ENCODE measurements at places on chromosomes 12 and 14. TPM values are rescaled to one million over a fixed set of nuclear protein-coding genes. Genes with fewer than 3 reads are reported as not detected.

The OAS2 gene
- 111 TPM for total RNA-seq

The CAPZA3 gene
- not detected for total RNA-seq

The GPR162 gene
- total RNA-seq = 0.21 TPM

The FLVCR2 gene
- 3.6 TPM for total RNA-seq

The SLC41A2 gene
- total RNA-seq = 11.5 TPM

The EPS8 gene
- 2.2 TPM for total RNA-seq

The PRKD1 gene
- total RNA-seq = not detected

The SEC23A gene
- 63.5 TPM for total RNA-seq

The IQSEC3 gene
- total RNA-seq = 0.05 TPM

The KRT75 gene
- total RNA-seq = not detected

The LRRK2 gene
- not detected for total RNA-seq

The ATG14 gene
- total RNA-seq = 4.9 TPM

The CCDC197 gene
- not detected for total RNA-seq

The FITM1 gene
- total RNA-seq = 0.26 TPM

The FERMT2 gene
- total RNA-seq = 1.6 TPM

The LRTM2 gene
- 0.16 TPM for total RNA-seq

The KCNMB4 gene
- total RNA-seq = 0.19 TPM

The MYO1H gene
- not detected for total RNA-seq

The TMEM121 gene
- 9.1 TPM for total RNA-seq

The VRTN gene
- total RNA-seq = not detected

The DDX24 gene
- total RNA-seq = 286 TPM

The OR6C3 gene
- total RNA-seq = not detected

The PPP4R4 gene
- total RNA-seq = 3.1 TPM

The LRRC10 gene
- total RNA-seq = not detected

The NRIP2 gene
- not detected for total RNA-seq

The SLC22A17 gene
- total RNA-seq = 2.3 TPM

The TEX22 gene
- 6.4 TPM for total RNA-seq

The CCDC196 gene
- total RNA-seq = not detected

The TMPRSS12 gene
- not detected for total RNA-seq

The PRR4 gene
- 0.62 TPM for total RNA-seq

The DAO gene
- not detected for total RNA-seq

The KRT73 gene
- total RNA-seq = 0.09 TPM

The RNASE13 gene
- total RNA-seq = not detected

The CCDC177 gene
- 0.05 TPM for total RNA-seq

The LIN7A gene
- 0.51 TPM for total RNA-seq

The VPS33A gene
- 28.4 TPM for total RNA-seq

The PTGER2 gene
- total RNA-seq = 66.7 TPM

The EFS gene
- total RNA-seq = not detected

The TM9SF1 gene
- 36.4 TPM for total RNA-seq

The PSMB5 gene
- total RNA-seq = 150 TPM

The TMCC3 gene
- not detected for total RNA-seq

The POTEG gene
- not detected for total RNA-seq

The AKAP6 gene
- total RNA-seq = 0.51 TPM
